ENCODE measurements at places on chromosomes 13 and 19. TPM values are rescaled to one million over a fixed set of nuclear protein-coding genes. Genes with fewer than 3 reads are reported as not detected.

CEACAM20 gene
- total RNA-seq: not detected

CCNA1 gene
- 0.83 TPM for total RNA-seq

PLVAP gene
- total RNA-seq: not detected

PRX gene
- 2.2 TPM for total RNA-seq

LYL1 gene
- 0.99 TPM for total RNA-seq

YIPF2 gene
- total RNA-seq: 93.5 TPM

KLK7 gene
- not detected for total RNA-seq

MUC16 gene
- not detected for total RNA-seq
